ENCODE measurements at places on chromosomes 12 and 14.

DNA sequence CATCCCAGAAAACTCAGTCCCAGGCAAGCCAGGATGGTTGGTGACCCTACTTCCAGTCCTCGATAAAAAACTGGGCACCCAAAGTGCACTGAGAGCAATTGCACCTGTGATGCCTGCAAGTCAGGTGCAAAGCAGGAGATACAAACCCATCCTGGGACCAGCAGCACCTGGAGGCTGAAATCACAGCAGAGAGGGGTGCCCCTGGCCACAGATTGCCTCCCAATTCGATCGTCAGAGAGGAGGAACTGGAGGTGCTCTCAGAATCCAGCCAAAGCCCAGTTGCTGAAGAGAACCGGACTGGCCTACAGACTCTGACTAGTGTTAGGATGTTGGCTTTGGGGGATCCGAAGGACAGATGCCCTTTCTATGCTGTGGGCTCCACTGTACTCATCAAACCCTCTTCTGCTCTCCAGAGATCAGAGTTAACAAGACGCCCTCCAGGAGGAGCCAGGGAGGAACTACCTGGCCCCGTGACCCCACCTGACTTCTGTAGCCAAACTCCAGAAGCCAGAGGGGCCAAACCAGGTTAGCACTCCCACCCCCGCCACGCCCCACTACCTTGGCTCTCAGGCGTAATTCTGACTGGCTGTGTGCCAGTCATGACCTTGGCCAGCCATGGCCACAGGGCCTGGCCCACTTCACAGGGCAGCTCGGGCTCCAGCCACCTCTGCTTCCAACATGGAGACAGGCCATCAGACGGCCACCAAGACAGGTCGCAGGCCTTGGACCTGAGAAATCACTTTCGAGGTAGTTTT, 284.5 kb upstream of the RTL1 start:
- no peak for DNase-seq

- DNase-seq = no peak
Observed at GRCh38 chr12:19144985-19145384, 15.5 kb downstream of the PLEKHA5 start.

GRCh38 chr12:4934407-4935035, 24.8 kb downstream of the KCNA1 start:
- DNase-seq = no peak

DNA sequence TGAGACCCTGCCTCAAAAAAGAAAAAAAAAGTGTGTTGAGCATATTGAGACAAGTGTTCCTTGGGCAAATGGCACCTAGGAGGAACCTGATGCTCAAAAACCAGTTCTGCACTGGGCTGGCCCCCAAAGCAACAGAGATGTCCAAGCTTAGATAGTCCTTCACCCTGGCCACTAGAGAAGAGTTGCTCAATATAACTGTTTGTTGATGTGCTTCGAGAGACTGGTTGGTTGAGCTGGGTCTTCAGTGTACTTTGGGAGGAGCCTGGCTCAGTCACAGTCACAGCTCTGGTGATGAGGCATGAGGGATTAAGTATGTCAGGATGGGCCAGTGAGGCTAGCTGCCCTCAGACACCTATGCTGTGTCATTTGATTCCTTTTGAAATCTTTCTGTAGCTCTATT, 38.0 kb downstream of the SLC2A14 start:
- no peak for DNase-seq

- no peak for DNase-seq
Observed at GRCh38 chr14:56208520-56208919, 90.3 kb downstream of the PELI2 start.

DNA sequence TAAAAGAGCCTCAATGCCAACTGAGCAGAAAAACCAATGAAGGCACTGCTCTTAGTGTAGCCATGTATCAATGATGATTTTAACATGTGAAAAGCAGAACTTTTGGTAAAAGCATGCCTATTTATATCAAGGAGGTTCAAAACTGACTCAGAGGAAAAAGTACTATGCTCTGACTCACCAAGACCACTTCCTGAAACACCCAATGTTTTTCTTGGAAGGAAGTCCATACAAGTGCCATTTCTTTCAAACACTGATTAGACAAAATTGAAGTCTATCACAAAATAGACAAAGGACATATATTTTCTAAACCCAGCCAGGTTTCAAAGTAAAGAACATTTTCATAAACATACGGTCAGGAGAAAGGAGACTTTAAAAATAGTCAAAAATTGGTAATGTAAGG, 88.6 kb downstream of the EPS8 start:
- DNase-seq = no peak

DNA sequence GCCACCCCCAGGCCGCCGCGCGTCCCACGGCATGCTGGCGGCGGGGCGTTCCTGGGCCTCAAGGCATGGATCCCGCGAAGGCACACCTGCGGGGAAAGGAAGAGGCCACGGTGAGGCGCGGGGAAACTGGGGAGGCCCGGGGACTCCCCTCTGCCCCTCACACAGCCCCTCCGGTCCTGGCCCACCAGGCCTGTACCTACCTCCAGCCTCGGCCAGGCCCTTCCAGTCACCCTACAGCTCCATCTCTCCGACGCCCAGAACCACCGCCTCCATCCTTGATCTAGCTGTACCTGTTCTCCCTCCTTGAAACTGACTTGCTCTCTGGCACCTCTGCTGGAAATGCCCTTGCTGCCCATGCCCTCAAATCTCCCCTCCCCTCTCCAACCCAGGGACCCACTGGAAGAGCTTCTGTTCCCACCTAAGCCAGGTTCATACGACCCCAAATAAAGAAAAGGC, 1.7 kb downstream of the ANKRD9 start:
- DNase-seq = no peak

- DNase-seq = no peak
Observed at GRCh38 chr12:88188180-88188579, 46.1 kb downstream of the TMTC3 start.

- no peak for DNase-seq
Observed at GRCh38 chr12:127078577-127079350, 1188.2 kb upstream of the TMEM132C start.

DNA sequence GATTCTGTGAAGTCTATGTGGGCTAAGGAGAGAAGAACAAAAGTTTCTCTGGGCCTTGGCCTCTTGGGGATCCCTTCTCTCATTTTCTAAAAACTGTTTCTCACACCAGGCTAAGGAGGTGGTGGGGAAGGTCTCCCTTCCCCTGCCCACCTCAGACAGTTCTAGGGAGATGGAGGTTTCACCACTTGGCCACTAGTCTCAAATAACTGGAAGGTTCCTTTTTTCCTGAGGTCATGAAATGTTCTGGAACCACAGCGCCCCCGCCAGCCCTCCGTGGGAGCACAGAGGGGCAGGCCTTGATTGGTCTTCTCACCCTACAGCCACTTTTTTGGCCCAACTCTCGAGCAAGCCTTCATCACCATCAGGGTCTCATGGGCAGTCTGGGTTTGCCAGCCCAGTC, 12.6 kb downstream of the C12orf43 start:
- no peak for DNase-seq

DNA sequence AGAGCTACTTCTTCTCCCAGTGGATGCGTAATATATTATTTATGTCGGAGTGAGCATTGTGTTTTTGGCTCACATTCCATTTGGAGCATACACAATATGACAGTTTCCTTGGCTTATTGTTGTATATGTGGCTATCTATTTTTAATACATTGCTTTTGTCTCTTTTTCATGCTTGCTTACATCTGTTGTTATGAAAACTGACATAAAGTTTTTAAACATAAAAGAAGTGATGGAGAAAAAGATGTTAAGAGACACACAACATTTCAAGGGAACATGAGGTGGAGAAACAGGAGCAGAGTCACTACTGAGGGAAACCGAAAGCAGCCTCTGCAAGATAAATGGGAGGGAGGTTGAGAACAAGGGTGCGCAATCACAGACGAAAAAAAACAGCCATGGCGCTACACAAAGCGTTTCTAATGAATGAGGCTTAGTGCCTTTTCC, 228.4 kb upstream of the NPAS3 start:
- no peak for DNase-seq

DNA sequence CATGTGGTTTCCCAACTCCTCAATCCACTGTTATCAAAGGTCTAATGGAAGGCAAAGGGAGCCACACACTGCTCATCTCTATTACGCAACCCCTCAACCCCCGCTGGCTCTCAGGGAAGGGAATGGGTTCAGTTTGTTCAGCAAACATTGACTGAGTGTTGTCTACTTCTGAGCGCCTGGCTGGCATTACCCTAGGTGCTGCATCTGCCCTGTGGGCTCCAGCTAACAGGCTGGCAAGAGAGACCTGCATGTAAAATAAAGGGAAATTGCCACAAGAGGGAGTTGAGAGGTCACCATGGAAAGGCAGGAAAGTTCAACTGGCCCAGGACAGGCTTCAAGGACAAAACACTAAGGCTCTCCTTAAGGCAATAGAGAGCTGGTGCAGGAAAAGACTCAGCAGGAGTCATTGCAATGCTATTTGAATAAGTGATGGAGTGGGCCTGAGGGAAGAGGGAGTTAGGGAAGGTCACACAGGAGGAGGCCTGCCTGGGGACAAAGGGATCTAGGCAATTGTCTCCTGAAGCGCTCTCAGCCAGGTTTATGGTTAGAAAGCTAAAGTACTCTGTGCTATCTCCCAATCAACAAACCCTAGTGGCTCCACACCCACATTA, 5.5 kb upstream of the ZNF740 start:
- DNase-seq = no peak

- no peak for DNase-seq
Observed at GRCh38 chr12:92277795-92278194, 132.1 kb upstream of the BTG1 start.

DNA sequence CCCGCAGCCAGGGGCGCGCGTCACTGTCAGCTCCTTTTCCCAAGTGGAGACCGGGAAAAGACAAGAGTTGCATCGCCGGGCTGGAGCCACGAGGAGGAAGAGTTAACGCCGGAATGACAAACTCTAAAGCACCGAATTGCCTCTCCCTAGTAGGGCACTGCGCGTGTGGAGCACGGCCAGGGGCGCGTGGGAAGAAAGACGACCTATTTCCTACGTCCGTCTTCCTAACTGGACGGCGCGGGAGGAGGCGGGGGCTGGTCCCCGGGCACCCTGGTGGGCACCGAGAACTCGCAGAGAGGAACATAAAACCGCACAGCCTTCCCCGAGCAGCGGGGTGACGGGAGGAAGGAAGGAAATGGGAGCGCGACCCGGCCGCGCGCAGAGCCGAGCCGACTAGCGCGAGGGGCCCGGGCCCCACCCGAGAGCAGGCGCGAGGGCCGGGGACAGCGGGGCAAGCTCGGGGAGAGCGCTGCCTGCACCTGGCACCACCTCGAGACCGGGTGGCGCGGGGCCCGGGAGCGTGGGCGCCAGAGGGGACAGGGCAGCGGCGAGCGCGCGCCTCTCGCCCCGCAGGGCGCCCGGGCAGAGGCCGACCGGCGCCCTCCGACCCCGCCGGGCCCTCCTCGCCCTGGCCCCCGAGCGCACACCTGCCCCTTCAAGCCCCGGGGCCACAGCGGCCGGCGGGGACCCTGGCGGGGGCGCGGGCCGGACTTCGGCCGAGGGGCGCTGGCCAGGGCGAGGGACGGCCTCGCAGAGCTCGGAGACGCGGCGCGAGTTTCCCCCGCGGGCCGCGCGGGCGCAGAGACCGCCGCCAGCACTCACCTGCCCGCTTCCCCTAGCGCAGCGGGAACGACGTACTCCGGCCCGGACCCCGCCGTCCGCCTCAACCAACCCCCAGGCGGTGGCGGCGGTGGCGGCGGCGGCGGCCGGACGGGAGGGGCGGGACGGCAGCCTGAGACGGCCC, at the start of gene SETD3:
SETD3 (minus strand) TSS at position 954 of the 964 bp plus-strand sequence. CDS start 15,054 bp downstream, outside the sequence.
- DNase-seq = no peak

GRCh38 chr14:102125546-102125945, 14.2 kb upstream of the WDR20 start:
- no peak for DNase-seq

GRCh38 chr12:11815397-11815796, 165.9 kb downstream of the ETV6 start:
- DNase-seq = no peak

- DNase-seq = no peak
Observed at GRCh38 chr12:68633614-68634558, 23.2 kb downstream of the RAP1B start.

DNA sequence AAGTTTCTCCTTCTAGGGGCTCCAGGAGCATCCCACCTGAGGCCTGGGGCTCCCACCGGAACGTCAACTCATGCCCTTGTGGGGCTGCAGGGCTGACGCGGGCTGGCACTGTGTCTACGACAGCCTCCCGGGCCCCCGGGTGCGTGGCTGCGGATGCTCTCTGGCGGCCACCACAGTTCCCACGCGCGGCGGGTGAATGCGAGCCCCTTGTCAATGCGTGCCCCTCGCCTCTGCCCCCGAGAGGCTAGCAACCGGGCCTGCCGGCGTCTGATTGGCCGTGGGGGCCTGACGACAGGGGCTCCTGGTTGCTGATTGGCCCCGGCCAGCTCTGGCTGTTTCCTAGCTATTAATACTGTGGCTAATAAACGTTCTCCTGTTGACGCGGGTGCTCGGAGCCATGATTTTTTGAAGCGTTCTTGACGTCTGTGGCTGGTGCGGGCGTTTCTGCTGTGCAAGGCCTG, 1.8 kb upstream of the MEG3 start:
- DNase-seq = no peak

DNA sequence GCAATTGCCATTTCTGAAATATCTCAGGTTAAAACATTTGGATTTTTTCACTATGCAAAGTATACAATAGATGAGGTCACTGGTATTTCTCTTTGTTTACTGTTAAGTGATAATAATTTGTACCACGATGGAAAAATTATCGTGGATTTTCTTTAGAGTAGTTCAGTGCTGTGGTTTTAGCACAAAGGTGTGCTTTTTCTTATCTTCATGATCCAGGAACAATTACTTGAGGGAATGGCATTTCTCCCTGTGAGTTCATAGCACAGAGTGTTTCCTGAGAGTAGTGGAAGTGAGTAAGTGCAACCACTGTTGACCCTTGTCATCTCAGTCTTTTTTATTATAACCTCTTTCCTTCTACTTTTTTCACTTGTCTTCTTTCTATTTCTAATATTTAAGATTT, 86.8 kb downstream of the FGD4 start:
- no peak for DNase-seq

- no peak for DNase-seq
Observed at GRCh38 chr14:54920052-54920451, 17.4 kb upstream of the GCH1 start.

DNA sequence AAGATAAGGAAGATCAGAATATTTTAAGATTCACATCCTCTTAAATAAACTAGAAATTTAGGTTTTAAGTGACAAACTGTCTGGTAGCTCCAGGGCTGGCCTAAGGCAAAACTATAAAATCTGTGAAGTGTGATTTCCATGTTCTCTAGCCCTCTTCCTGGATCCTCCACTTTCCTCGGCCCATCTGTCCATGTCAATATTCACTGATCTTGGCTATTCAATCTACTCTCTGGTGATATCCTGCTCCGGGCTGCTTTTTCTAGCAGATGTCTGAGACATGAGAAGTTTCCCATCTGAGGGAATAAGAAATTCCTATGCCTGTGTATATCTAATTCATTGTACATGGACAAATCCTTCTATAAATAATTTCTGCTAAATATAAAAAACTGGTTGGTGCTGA, 500.4 kb downstream of the GALC start:
- DNase-seq = no peak

GRCh38 chr12:124940393-124941169, 26.1 kb upstream of the UBC start:
- no peak for DNase-seq

GRCh38 chr12:57579011-57579410, 12.0 kb upstream of the PIP4K2C start:
- no peak for DNase-seq

- DNase-seq = no peak
Observed at GRCh38 chr12:39587225-39587624, 32.4 kb downstream of the ABCD2 start.
